SIG-M5 (cell line): ENCODE measurements at places on chromosomes 7 and 10.

GRCh38 chr7:418636-419280 lies 100.9 kb downstream of the PDGFA start:
- no peak for DNase-seq

GRCh38 chr7:79452032-79452494 lies 1.4 kb downstream of the MAGI2 start:
- DNase-seq: no peak

DNA sequence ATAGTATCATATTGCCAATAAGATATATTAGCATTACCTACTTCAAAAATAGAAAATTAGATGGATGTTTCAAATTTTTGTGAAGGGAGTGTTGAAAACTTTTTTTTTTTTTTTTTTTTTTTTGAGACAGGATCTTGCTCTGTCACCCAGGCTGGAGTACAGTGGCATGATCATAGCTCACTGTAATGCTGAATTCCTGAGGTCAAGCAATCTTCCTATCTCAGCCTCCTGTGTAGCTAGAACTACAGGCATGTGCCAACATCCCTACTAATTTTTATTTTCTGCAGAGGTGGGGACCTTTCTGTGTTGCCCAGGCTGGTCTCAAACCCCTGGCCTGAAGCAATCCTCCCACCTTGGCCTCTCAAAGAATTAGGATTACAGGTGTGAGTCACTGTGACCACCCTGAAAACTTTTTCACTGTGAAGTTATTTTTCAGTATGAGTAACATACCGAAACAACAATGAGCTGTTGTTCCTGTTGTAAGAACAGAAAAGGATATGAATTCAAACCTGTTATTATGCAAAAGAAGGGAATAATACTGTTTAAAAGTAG lies 266.9 kb downstream of the NEBL start:
- no peak for DNase-seq

DNA sequence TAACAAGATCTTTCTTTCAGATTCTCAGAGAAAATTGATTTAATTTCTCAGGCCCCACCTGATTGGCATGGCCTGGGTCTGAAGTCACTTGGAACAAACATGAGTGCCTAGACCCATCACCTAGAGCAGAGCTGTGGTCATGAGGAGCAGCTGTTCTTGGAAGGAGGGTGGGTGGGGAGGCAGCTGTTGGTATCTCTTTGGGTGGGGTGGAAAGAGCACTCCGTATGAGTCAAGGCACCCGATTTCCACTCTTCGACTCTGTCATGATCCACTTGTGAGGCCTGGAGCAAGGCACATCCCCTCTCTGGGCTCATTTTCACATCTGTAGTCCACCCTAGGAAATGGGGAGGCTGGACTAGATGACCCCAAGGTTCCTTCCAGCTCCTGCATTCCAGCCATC lies 156.7 kb downstream of the C10orf105 start:
- DNase-seq: no peak

GRCh38 chr10:86733260-86733671 lies 23.2 kb upstream of the BMPR1A start:
- no peak for DNase-seq

DNA sequence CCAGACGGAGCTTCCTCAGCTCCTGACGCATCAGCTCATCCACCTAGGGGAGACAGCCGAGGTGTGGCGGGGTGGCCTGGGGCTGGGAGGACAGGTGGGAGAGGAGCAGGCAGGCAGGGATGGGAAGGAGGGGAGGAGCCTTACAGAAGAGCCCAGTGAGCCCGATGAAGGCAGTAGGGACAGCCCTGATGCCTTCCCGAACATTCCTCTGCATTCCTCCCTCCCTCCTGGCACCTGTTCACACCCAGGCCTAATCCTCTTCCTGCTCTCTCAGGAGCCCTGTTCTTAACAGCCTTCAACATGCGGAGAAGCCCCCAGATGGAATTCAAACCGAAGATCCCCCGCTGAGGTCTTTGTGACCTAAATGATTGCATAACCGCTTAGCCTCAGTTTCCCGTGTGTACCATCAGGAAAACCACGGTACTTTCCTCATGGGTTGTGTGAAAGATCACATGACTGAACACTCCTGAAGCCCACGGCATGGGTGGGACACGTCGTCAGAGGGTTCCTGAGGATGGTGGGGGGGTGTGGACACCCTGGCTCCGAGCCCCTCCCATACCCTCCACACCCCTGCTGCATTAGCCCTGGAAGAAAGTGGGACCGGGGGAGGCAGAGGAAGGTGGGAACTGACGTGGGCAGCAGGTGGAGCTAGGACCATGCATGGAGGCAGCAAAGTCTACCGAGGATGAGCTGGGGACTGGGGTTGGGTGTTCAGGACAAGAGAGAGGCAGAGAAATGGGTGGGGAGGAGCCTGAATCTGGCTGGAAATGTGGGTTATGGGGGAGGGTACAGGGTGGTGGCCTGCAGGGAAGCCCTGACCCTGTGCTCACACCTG lies 8.8 kb upstream of the ASB10 start:
- DNase-seq: no peak

DNA sequence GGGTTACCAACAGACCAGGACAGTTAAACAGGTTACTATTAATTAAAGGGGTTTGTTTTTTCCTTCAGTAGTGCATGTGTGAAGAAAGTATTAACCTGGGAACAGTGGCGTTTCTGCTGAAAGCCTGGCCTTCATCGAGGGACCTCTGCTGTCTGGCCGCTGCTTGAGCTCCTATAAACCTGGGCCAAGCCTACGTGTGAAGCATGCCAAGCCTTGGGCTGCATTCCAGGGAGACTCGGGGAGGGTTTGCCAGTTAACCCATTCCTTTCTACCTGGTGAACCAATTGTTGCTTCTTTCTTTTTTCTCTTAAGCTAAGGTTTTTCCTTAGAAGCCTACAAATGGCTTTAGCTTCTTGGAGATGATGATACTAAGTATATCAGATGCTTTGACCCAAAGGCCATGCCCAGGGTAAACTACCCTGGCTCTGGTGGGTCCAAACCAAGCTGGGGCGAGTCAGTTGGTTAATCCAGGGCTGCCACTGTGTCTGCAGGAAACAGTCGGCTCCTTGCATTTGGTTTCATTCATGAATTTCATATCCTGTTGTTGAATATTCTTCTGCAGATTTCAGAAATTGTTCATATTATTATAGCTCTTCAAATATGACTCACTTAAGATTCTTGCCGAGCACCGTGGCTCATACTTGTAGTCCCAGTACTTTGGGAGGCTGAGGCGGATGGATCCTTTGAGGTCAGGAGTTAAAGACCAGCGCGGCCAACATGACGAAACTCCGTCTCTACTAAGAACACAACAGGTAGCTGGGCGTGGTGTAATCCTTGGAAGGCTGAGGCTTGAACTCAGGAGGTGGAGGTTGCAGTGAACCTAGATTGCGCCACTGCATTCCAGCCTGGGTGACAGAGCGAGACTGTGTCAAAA lies 23.8 kb downstream of the PFKP start:
- no peak for DNase-seq

DNA sequence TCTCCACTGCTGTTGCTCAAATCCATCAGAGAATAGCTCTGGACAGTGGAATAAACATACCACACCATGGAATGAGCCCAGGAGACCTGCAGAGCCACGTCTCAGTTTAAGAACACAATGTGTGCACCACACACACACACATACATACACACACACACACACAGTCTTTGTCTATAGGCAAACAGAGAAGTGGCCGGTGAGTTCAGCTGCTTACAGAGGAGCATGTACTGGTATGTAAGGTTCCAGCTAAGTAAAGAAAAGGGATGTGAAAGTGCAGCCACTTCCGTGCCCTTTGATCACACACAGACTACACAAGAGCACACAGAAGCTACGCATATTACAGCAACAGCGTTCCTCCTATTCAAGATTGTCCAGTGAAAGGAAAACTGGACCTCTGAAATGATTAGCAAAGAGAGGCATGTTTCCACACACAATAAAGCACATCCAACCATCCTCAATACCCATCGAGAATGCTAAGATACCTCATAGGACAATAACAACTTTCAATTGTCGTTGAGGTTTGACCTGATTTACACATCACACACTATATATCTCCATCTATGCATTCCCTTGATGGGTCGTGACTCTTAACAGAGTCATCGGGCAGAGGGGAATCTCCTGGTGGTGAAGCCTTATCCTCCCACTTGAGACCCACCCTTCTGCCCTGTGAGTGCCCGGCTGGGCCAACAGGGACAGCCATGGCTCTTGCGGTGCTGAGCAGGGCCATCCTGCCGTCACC lies 23.6 kb downstream of the SLC35B4 start:
- DNase-seq: peak; percentile 35
